GM23248 (cell line): ENCODE measurements at places on chromosomes 13 and 19. TPM values are rescaled to one million over a fixed set of nuclear protein-coding genes. Genes with fewer than 3 reads are reported as not detected.

The FFAR3 gene
- polyA plus RNA-seq, result not detected in 2 replicates

The PCDH9 gene
- polyA plus RNA-seq, result 0.39 and 0.56 TPM in 2 replicates

The PROZ gene
- polyA plus RNA-seq, result not detected in 2 replicates

The EFNB2 gene
- polyA plus RNA-seq, result 0.05 and 0.06 TPM in 2 replicates

The ZNF726 gene
- polyA plus RNA-seq, result 0.87 and 1.1 TPM in 2 replicates

The PSENEN gene
- 99.7 and 108 TPM in 2 replicates for polyA plus RNA-seq

The KRTDAP gene
- not detected in 2 replicates for polyA plus RNA-seq

The PSG3 gene
- 0.10 TPM in 1 of 2 replicates, not detected in the other for polyA plus RNA-seq

The MEIS3 gene
- polyA plus RNA-seq, result 17.6 and 20.1 TPM in 2 replicates

The MAMSTR gene
- polyA plus RNA-seq, result 2.7 and 3.1 TPM in 2 replicates

The OR4F17 gene
- polyA plus RNA-seq, result not detected in 2 replicates

The FXYD7 gene
- polyA plus RNA-seq, result not detected in 2 replicates

The CIC gene
- polyA plus RNA-seq, result 7.8 and 8.3 TPM in 2 replicates

The SERP2 gene
- 3.2 and 4.2 TPM in 2 replicates for polyA plus RNA-seq

The COL4A1 gene
- 183 and 184 TPM in 2 replicates for polyA plus RNA-seq

The PLVAP gene
- polyA plus RNA-seq, result not detected in 2 replicates

The TEAD2 gene
- polyA plus RNA-seq, result 7.1 and 7.8 TPM in 2 replicates

The LSR gene
- 2.7 and 3.1 TPM in 2 replicates for polyA plus RNA-seq

The OR10H1 gene
- not detected in 2 replicates for polyA plus RNA-seq

The CNOT3 gene
- polyA plus RNA-seq, result 16.6 and 19.4 TPM in 2 replicates

The DHDH gene
- not detected in 2 replicates for polyA plus RNA-seq

The PGLYRP2 gene
- polyA plus RNA-seq, result not detected in 2 replicates

The MUC16 gene
- polyA plus RNA-seq, result not detected in 2 replicates

The FEM1A gene
- polyA plus RNA-seq, result 1.1 and 1.3 TPM in 2 replicates

The HSPB6 gene
- polyA plus RNA-seq, result 220 and 238 TPM in 2 replicates

The GYS1 gene
- 85.6 and 92.6 TPM in 2 replicates for polyA plus RNA-seq

The PDE4C gene
- 0.40 and 1.0 TPM in 2 replicates for polyA plus RNA-seq

The AMH gene
- not detected in 2 replicates for polyA plus RNA-seq

The ZNF154 gene
- 2.0 and 2.6 TPM in 2 replicates for polyA plus RNA-seq

The RNF113B gene
- polyA plus RNA-seq, result not detected in 2 replicates

The KLHL1 gene
- polyA plus RNA-seq, result not detected in 2 replicates

The ZNF808 gene
- polyA plus RNA-seq, result 2.2 and 2.9 TPM in 2 replicates

The EGLN2 gene
- 52.5 and 61.2 TPM in 2 replicates for polyA plus RNA-seq

The FOXA3 gene
- not detected in 2 replicates for polyA plus RNA-seq

The ATCAY gene
- polyA plus RNA-seq, result not detected in 2 replicates

The TEX29 gene
- 0.75 TPM in 1 of 2 replicates, not detected in the other for polyA plus RNA-seq

The ZNF471 gene
- polyA plus RNA-seq, result 3.4 and 3.6 TPM in 2 replicates

The DLL3 gene
- polyA plus RNA-seq, result 0.74 and 1.2 TPM in 2 replicates

The CLIP3 gene
- polyA plus RNA-seq, result 48.2 and 49.0 TPM in 2 replicates

The APOC4 gene
- polyA plus RNA-seq, result not detected in 2 replicates

The MLNR gene
- not detected in 2 replicates for polyA plus RNA-seq

The KLK1 gene
- not detected in 2 replicates for polyA plus RNA-seq

The ACTN4 gene
- polyA plus RNA-seq, result 84.6 and 85.7 TPM in 2 replicates

The DMRTC2 gene
- polyA plus RNA-seq, result not detected in 2 replicates
